Posterior cingulate gyrus (tissue), 11 donors: ENCODE measurements at places on chromosomes 13 and 19.
A peak's percentile ranks its signal among the peaks of the same experiment; 100 is the strongest.

DNA sequence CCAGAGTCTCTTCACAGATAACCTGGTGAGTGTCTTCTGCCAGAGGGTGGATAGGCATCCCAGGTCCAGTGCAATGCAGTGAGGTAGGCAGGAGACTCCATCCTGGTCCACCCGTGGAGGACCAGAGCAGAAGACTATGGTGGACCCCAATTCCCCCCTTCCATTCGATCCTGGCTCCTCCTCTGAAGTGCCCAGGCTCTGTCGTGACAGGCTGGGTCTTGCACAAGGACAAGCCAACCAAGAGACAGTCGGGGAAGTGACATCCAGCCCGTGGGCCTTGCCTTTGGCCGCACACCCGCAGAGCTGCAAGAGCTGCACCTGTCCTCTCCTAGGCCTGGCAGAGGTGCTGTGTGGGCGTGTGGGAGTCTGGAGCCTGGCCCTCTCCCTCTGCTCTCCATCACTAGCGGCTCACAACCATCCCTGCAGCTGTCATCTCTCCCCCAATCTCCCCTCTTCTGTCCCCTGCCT is 3.1 kb downstream of the ZNF784 start:
- DNase-seq = peak; percentile 57

GRCh38 chr13:58547419-58547818 is 915.9 kb downstream of the PCDH17 start:
- DNase-seq = no peak

GRCh38 chr19:46600384-46601317 is 479 bp upstream of the CALM3 start:
- peak; percentile 97 for DNase-seq

DNA sequence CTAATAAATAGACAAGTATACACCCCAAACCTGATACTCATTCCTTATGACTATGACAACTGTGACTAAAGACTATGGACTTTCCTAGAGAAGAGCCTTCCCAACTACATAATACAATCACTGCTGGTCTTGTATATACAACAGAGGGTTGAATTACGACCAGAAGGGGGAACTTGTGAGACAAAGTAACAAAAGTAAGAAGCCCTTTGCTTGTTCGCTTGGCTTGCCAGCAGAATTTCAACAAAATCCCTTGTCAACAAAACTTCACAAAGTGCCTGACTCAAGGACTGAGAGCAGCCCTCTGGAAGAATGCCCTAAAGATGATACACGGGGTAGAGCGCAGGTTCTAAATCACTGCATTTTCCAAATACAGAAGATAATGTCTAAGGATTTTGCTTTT is 99.4 kb downstream of the WASF3 start:
- DNase-seq = no peak

- DNase-seq = peak; percentile 96
Observed at GRCh38 chr19:10565567-10566407, at the start of gene KRI1. Gene KRI1 (minus strand): TSS chr19:10566010. CDS start chr19:10565999, 11 bp downstream.

- no peak for DNase-seq
Observed at GRCh38 chr13:51232328-51232727, 10.1 kb downstream of the FAM124A start.

DNA sequence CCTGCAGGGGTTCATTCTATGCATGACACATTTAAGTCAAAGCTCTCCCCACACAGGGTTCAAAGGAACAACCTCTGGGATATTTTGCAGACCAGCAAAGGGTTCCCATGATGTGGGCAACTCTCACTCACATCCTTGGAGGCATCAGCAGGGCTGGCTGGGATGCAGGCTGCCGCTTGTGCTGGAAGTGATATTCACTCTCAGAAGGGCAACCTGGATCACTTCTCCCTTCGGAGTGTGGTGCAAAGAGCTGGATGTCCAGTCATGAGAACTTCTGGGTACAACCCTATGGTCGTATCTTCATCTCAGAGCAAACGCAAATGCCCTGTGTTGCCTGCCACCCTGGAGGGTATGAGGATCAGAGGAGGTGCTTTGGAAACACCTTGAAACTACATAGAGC is 98.6 kb downstream of the ZDHHC20 start:
- no peak for DNase-seq

DNA sequence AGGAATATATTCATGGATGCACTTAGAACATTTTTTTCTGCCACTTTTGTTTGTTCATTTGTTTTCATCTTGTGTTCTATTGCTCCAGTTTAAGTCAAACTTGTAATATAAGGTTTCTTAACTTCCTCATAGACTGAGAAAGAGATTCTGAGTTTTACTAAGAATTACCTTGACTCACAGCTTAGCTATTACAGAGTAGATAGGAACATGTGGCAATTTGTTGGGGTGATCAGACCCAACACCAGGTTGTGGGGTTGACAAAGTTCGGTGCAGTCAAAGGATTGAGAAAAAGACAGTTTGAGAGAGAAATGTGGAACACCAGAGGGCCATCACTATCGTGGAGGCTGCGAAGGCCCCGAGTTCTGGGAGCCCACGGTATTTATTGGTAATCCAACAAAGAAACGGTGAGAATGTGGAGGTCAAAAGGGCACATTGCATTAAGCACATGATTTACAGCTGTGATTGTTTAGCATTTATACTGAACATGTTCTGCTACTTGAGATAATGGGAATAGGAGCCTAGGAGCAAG is 2526.0 kb downstream of the PCDH9 start:
- DNase-seq = no peak

DNA sequence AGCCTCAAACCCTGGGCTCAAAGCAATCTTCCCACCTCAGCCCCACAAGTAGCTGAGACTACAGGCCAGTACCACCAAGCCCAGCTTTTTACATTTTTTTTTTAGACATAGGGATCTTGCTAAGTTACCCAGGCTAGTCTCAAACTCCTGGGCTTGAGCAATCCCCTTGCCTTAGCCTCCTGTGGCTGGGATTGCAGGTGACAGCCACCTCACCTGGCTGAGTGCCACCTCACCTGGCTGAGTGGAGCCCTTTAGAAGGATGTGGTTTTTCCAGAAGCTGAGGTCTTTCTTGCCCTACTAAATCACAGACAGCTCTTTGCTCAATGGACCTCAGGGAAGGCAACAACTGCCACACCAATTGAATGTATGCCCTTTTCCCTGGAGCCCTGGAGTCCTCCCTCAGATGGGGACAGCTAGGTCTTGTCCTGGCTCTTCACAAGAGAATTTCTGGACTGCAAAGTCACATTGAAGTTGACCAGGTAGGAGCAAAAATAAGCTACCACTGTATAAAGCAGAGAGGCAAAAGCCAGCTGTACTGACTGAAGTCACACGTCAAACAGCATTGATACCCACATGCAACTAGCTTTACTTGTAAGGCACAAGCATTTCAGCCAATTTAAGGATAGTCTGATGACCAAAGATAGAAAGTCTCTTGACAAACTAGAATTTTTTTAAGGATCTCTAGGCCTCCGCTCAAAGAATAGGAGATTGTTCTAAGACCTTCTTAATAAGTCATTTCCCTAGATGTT is 14.0 kb downstream of the PDX1 start:
- DNase-seq = no peak

DNA sequence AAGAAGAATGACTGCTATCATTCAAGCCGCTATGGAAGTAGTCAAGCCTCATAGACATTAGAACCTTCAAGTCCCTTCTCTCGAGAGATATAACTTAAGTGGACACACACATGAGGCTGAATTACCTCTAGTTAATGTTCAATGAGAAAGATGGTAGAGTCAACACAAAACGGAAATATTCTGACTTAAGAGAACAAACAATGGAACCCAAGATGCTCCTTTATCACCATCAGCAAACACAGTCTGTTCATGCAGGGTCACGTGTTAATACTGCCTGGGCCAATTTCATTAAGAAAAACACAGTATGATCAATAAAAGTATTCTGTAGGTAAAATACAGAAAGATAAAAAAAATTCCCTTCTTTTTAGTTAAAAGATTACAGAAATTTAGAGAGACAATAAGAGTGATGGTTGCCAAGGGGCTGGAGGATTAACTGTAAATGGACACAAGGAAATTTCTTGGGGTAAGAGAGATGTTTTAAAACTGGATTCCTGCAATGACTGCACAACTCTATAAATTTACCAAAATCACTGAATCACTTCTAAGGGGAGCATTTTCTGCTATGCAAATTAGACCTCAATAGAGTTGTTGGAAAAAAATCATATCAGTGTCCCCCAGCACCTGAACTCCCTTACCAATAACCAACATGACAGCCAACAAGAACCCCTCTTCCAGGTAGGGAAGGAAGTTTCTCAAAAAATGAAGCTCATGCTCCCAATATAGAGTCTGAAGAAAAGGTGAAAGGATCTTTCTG is 256.6 kb downstream of the ABCC4 start:
- DNase-seq = no peak

GRCh38 chr13:25168790-25169189 is 3.3 kb downstream of the AMER2 start:
- DNase-seq = no peak
